ENCODE measurements at places on chromosomes 7 and 10.

GRCh38 chr10:100909501-100910263 is 3.1 kb upstream of the SLF2 start:
- DNase-seq = no peak

GRCh38 chr7:78039790-78040776 is 241.5 kb downstream of the PHTF2 start:
- peak; percentile 49 for DNase-seq

DNA sequence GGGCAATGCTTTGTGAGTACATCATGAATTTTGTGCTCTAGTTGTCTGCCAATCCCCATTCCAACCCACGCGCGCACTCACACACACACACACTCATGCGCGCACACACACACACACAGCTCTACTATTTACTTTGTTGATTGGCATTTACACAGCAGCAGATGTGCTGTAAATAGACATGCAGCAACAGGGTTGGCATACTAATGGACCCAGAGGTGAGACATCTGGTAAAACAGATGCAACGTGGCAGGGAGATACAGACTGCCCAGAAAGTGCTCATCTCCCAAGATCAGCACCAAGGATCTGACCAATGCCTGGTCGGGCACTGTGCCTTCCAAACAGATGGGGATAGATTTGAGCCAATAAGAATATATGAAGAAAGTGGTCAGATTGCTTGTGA is 873.0 kb downstream of the SORCS3 start:
- no peak for DNase-seq

GRCh38 chr10:102758240-102758932 is 14.6 kb downstream of the WBP1L start:
- DNase-seq = no peak

- DNase-seq = no peak
Observed at GRCh38 chr10:93503075-93503474, 6.7 kb downstream of the CEP55 start.

DNA sequence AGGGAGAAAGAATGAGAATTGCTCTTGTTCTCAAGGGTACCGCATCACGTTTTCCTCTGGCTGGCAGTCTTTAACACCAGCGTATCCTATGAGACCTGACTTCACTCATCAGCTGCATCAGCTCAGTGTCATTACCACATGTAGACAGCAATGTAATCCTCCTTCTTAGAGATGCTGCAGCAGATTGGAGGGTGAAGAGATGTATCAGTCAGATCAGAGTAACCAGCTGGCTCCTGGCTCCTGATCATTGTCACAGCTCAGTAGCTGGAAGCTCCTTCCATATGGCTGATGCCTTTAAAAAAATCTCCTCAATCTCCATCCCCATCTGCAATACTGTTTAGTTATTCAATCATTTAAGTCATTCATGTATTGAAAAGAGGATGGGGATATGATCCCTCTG is 39.7 kb upstream of the EPHB6 start:
- no peak for DNase-seq

- DNase-seq = no peak
Observed at GRCh38 chr7:68313806-68314205, 1284.5 kb upstream of the AUTS2 start.

- DNase-seq = no peak
Observed at GRCh38 chr10:110205051-110205675, 2.2 kb upstream of the MXI1 start.

DNA sequence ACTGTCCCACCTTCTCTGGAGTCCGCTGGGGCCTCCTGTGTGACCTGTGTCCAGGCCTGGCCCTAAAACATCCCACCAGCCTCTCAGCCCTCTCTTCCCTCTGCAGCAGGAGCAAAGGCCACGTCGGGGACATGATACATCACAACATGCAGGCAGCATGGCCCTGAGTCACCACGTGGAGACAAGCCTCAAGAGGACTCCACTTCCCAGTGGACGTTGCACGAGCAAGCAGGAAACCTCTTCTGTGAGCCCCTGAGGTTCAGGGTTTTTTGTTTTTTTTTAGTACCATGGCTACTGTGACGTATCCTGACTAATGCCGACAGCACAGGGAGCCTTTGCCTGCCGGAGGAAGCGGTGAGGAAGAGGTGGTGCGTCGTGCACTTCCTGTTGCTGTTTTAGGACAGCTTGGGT is 165.9 kb downstream of the DNAJB6 start:
- peak; percentile 68 for DNase-seq

- no peak for DNase-seq
Observed at GRCh38 chr10:29438271-29438670, 149.4 kb downstream of the LYZL1 start.

DNA sequence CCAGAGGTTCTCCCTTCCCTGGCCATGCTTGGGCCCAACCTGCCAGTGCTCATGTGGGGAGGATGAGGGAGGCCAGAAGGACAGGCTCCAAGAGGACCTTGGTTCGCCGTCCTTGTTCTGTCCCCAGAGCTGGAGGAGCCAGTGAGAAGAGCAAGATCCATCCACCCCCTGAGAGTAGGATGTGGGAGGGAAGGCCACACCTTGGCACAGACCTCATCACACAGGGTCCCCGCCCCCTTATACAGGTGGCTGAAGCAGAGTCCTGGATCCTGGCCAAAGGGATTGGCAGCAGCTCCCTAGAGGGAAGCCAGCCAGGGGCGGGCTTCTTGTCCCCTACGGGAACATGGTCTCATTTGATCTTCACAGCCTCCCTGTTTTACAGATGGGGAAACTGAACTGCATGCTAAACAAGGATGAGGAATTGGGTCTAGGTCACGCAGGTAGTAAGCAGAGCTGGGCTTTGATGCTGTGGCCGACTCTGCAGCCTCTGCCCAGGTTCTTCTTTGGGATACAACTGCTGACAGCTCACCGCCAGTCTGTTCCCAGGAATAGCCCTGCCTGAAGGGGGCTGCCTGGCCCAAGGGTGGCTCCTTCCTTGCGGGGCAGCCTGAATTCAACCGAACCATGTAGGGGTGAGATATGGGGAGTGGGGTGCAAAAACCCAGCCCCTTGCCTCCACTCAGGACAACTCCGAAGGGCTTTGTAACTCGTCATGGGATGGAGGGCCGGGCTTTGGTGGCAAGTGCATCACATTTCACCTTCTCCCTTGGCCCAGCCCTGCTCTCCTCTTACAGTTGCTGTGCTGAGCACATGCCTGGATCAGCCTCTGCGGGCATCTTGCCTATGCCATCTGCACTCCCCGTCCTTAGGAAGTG is 62.2 kb upstream of the KDM7A start:
- DNase-seq = no peak

DNA sequence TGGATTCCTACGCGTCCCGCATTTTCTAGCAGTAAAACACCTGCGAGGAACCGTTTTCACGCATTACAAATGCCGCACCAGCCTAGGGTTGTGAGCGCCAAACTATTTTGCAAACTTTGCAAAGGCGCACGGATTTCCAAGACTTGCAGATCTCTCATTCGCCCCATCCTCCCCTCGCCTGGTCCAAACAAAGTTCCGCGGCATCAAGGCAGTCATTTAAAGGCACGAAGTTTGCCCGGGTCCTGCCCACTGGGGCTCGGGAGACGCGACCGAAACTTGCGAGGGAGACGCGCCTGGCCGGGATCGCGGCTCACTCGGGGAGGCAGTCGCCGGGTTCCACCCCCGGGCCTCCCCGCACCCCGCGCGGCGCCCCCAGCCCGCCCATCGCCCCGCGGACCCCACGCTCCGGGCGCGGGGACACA is 613 bp downstream of the USP6NL start:
- DNase-seq = no peak

- no peak for DNase-seq
Observed at GRCh38 chr10:127427926-127428325, 121.2 kb upstream of the NPS start.

- no peak for DNase-seq
Observed at GRCh38 chr10:126538439-126539135, 131.9 kb downstream of the C10orf90 start.

- DNase-seq = no peak
Observed at GRCh38 chr7:100171840-100172239, 3.4 kb upstream of the GAL3ST4 start.

GRCh38 chr10:19730907-19731217 is 85.4 kb upstream of the PLXDC2 start:
- DNase-seq = no peak

DNA sequence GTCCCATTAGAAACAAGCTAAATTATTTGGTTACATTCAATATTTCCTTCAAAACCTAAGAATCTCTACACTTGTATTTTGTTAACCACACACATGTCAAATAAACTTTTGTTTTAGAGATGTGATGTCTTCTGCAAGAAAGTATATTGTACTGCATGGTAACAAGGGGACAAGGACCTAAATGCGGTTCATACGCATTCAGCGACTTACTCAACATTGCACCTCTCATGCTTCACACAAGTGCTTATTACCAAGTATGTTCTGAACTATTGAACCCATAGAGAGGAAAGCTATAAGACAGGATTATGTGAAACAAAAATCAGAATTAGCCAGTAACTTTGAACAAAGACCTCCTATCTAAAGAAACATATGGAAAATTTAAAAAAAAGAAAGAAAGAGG is 68.3 kb downstream of the CREB5 start:
- DNase-seq = no peak

DNA sequence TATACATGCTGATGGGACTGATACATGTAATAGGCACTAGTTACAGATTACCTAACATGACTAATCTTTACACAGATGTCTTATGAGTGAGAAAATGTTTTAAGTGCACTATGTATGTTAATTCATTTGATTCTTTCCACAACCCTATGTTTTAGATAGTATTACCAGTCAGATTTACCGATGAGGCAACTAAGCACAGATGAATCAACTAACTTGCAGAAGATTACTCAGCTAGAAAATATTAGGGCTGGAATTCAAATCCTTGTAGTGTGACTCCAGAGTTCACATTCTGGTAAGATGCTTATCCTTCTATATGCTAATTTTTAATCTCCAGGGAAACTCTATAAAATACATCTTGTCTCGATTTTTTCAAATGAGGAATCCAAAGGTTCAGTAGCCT is 964.9 kb downstream of the REEP3 start:
- no peak for DNase-seq

GRCh38 chr7:10429031-10429430 is 544.6 kb upstream of the PHF14 start:
- no peak for DNase-seq

GRCh38 chr10:62580396-62580795 is 206.2 kb downstream of the ZNF365 start:
- no peak for DNase-seq

DNA sequence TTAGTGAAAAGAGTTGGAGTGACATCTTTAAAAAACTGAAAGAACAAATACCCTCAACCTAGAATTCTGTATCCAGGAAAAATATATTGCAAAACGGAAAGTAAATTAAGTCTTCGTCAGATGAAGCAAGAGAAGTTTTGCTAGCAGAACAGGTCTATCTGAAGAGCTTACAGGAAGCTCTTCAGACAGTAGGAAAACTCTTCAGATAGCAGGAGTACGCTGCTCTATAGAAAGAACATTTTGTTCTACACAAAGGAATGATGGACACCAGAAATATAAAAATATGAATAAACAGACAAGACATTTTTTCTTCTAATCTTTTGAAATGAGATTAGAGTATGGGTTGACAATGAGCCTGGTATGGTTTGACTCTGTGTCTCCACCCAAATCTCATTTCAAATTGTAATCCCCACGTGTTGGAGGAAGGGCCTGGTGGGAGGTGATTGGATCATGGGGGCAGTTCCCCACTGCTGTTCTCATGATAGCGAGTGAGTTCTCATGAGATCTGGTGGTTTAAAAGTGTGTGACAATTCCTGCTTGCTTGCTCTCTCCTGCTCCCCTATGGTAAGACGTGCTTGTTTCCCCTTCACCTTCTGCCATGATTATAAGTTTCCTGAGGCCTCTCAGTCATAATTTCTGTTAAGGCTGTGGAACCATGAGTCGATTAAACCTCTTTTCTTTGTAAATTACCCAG is 567.3 kb downstream of the AUTS2 start:
- no peak for DNase-seq

DNA sequence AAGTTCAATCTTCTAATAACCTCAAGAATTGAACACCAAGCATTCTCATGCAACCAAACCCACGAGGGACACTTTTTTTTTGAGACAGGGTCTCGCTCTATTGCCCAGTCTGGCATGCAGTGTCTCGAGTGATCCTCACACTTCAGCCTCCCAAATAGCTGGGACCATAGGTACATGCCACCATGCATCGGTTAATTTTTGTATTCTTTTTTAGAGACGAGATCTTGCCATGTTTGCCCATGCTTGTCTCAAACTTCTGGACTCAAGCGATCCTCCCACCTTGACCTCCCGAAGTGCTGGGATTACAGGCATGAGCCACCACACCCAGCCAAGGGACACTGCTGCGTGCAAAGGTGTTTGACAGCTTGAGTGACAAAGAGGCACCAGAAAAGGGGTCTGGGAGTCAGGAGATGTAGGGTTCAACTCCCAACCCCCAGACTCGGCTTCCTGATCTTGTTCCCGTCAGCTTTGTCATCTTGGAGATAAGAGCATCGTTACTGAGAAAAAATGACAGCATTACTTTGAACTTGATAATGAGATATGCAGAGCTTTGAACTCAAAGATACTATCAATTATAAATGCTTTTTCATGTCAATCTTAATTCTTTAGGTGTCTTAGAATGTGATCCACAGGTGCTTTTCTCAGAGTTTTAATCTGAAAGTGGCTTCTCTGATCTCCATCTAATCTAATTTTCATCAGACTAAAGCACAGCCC is 1.6 kb upstream of the CYTH3 start:
- DNase-seq = no peak

GRCh38 chr10:125190946-125191345 is 30.6 kb upstream of the CTBP2 start:
- no peak for DNase-seq

GRCh38 chr7:14899030-14899429 is 3.5 kb downstream of the DGKB start:
- no peak for DNase-seq

DNA sequence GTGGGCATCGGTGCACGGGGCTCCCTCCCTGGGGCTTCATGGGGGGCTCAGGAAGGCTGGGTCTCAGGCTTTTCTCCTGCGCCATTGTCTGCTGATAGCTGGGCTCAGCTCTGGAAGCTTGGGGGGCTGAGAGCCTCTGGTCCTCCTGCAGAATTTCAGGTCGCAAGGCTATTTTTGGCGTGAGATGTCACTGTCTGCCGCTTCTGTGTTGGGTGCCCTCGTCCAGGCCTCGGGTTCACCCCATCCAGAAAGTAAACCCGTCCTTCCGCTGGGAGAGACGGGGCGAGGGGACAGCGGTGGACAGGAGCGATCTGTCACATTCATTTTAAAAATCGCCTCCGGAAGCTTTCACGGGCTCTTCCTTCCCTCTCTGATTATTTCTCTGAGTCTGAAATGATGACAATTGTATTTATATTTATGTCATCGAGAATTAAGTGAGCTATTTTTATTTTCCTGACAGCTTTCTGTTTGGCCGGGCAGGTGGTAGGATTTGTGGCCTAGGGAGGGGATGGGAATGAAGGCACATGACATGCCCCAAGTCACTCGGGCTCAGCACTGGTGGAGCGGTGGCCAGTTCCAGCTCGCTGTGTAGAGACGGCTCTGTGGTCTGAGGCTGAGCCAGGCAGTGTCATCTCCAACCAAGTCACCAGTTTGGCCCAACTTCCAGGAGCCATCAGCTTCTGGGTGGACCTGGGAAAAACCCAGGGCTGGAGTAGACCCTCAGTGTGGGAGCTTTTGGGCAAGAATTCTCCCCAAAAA is 40.7 kb upstream of the AP5Z1 start:
- no peak for DNase-seq
